Thyroid gland (tissue), 4 donors: ENCODE measurements at places on chromosomes 12 and 14.

- DNase-seq = peak; percentile 20
Observed at GRCh38 chr12:1859643-1860042, 39.3 kb downstream of the LRTM2 start.

GRCh38 chr14:49950275-49951228 lies 57.7 kb downstream of the ARF6 start:
- peak; percentile 92 for DNase-seq

DNA sequence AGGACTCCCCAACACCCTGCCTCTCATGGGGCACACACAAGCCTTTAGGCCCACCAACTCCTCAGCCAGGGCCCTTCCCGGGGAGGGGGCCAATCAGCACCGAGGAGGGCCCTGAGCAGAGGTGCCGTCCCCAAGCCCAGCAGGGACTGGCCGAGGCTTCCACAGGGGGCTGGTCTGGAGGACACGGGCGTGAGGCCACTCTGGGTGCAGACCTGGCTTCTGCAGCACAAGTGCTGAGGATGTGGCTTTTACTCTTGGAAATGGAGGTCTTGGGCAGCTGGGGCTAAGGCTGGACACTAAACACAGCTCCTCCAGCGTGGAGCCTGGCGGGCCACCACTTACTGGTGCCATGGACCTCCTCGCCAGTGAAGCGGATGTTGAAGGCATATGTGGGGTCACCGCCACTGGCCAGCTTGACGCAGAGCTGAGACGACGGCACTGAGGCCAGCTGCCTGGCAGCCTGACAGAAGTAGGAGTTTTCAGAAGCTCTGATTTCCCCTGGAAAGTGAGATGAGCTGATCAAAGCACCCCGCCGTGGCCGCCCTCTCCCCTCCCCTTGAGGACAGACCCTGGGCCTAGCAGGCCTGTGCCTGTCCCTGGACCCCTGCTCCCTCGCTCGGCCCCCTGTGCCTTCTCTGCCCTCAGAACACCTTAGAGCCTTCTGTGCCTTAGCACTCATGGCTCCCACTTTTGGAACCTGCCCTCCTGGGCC lies 44.0 kb downstream of the TRAFD1 start:
- no peak for DNase-seq

DNA sequence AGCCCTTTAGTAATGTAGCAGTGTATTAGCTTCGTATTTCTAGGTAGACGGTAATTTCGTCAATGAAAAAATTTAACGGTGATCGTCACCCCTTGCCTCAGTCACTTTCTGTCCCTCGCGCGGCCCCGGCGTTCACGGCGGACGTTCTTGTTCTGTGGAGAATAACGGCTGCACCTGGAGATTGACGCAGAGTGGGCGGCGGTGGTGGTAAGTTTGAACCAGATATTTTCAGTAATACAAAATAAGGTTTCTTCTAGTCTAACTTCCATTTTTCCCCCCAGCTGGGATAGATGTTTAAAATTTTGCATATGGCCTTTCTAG lies 341 bp downstream of the ZNF10 start:
- peak; percentile 60 for DNase-seq

DNA sequence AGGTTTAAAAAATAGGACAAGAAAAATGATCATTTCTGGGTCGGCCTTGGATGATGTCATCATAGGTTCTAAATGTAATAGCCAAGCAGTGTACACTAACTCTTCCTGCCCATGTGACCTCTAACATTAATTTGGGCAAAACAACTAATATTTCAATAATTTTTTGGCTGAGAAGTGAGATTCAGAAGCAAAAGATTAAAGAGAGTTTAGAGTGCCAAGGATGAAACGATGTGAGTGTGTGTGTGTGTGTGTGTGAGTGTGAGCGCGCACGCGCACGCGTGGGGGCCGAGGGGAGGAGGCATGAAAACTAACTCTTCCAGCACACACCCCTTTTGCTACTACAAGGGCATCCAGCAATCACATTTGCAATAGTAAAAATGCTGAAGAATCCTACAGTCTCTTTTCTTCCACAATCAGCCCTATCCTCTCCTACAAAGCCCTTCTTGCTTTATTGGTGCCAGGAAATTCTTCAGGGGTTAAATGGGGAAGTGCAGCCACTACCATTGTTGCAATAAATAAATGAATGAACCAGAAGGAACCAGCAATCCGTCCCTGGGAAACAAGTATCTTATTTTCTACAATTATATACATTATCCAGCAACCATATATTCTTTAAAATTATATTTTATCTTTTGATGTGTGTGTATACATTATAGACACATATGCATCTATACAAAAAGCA lies 52.9 kb downstream of the PEBP1 start:
- DNase-seq = no peak

- DNase-seq = peak; percentile 6
Observed at GRCh38 chr12:41189395-41190251, 1.5 kb downstream of the PDZRN4 start.
